ENCODE measurements at places on chromosomes 2 and 18.

- no peak for DNase-seq
Observed at GRCh38 chr2:46229134-46230063, 67.8 kb upstream of the EPAS1 start.

DNA sequence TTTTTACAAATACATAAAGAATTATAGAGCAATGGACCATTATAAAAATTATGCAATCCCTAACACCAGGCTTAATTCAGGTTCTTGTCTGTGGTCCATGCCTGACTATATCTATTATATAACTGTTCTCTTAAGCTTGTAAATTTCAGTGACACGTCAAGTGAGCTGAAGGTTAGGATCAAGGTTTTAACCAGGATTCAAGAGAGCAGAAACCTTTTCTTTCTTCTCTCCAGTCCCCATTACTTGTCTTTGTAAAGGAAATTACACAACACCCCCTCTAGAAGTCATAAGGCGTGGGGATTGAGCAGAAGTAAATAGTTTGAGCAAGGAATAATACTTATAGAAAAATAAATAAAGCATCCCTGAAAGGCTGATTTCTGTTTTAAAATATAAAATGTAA lies 122.0 kb downstream of the ZNF521 start:
- DNase-seq: no peak

DNA sequence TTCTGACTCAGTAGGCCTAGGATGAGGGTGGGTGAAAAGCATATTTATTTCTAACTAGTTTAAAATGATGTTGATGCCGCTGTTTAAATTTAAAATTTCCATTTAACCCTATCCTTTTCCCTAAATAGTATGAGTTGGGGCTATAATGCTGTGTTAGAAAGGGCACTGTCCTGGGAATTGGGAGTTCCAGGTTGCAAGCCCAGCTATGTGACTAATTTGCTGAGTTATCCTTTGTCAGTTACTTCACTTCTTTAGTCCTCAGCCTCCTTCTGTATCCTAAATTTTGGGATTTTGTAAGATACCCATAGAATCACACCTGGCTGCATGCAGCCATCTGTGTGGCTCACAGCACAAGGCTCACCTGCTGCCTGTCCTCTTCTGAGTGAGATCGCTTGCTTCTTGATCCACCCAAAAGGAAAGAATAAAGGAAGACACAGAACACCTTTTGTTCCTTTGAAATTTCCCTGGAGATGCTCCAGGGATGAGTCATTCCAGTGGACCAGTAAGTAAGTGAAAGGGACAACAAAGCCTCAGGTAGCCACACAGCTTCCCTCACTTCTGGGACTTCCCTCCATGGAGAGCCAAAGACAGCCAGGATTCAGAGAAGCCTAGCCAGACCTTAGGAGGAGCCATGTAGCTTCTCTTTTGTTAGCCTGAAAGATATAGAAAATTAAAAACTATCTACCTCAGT lies 97.2 kb downstream of the DTNA start:
- no peak for DNase-seq

GRCh38 chr2:10490806-10491291 lies 42.7 kb upstream of the ODC1 start:
- no peak for DNase-seq

- DNase-seq: no peak
Observed at GRCh38 chr2:67936969-67937368, 125.8 kb downstream of the C1D start.

GRCh38 chr2:78721355-78722033 lies 304.0 kb upstream of the REG3G start:
- DNase-seq: no peak

GRCh38 chr18:66558773-66559172 lies 45.1 kb downstream of the CDH19 start:
- no peak for DNase-seq

- no peak for DNase-seq
Observed at GRCh38 chr2:207041279-207041678, 102.0 kb downstream of the CPO start.

GRCh38 chr18:22682720-22683119 lies 250.4 kb upstream of the RBBP8 start:
- no peak for DNase-seq

DNA sequence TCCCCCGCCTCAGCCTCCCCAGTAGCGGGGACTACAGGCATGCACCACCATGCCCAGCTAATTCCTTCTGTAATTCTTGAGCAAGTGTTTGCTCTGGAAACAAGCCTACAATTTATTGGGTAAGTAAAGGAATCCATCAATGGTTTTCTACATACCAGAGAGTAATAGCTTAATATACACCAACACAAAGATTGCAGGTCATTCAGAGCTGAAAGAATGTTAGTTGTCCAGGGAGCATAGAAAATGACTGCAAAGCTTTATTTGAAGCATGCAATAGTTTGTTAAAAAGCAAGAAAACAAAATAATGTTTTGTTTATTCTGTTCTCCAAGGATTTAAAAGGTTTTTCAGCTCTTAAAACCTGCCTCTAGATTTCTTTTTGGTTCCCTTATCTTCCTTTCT lies 5.6 kb downstream of the IDH1 start:
- no peak for DNase-seq

- DNase-seq: no peak
Observed at GRCh38 chr18:56900195-56901094, 246.4 kb upstream of the BOD1L2 start.

DNA sequence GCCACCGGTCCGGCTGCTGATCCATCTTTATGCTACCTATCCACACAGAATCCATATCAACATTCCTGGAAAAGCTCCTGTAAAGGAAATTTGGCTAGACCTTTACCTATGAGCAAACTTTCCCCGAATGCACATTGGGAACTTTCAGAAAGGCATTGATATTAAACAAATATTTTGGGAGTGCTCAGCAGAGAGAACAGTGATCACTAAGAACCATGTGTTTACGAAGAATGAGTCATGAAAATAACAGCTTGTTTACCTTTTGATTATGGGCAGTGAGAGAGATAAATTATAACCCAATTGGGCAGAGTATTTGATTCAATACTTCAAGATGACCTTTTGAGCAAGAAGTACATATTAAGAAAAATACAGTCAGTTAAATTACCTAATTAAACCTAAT lies 189.7 kb upstream of the CDH2 start:
- DNase-seq: no peak

DNA sequence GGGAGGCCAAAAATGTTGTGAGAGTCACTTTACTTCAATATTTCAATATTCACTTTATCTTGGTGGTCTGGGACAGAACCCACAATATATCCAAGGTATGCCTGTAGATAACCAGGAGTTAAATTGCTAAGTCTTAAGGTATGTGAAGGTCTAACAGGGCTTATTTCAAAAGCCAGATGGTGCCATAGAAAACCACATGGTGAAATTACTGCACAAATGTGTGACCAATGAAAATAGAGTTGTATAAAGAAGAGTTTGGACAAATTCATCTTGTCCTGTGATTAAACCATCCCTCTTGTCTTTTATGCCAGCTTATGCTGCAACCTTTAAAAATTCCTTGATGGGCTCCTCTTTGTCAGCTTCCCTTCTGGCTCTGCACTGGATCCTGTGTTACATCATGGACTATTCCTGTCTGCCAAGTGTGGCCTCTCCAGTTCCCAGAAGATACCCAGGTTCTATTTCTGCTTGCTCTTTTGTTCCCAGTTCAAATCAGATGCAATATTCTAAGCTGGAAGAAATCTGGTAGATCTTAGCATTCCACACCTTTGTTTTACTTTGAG lies 46.8 kb downstream of the ANTXR1 start:
- DNase-seq: no peak

DNA sequence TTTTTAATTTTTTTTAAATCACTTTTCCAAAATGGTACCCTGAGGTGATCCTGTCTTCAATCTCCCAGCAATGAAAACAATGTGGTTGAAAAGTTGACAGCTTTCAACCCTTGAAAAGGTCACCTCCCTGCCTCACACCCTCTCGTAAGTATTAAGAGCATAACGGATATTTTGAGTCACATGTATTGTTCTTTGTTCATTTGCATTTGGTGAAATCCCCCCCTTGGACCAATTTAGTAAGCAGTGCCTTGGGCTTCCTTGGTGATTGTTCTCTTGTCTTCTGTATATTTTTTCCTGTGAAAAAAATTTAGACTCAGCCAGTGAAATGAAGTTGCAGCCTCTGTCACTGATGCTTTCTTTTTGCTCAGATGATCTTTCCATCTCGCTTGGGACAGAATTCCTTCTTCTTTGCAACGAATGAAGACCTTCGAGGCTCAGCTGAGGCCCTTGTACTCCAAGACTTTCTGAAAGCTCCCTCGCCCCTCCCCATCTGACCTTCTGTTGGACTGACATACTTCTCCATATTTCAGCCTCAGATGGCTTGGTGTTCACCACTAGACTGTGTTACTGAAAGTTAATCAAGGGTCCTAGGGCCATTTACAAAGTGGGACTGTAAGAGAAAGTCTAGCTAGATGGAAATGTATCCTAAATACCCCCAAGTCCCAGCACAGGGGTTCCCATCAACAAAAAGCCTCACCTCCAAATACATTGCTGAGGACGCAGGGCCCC lies 158.4 kb downstream of the BCL2 start:
- DNase-seq: no peak

- no peak for DNase-seq
Observed at GRCh38 chr2:112108178-112108832, 29.9 kb upstream of the FBLN7 start.

GRCh38 chr2:233408366-233409285 lies 54.3 kb downstream of the DGKD start:
- no peak for DNase-seq

DNA sequence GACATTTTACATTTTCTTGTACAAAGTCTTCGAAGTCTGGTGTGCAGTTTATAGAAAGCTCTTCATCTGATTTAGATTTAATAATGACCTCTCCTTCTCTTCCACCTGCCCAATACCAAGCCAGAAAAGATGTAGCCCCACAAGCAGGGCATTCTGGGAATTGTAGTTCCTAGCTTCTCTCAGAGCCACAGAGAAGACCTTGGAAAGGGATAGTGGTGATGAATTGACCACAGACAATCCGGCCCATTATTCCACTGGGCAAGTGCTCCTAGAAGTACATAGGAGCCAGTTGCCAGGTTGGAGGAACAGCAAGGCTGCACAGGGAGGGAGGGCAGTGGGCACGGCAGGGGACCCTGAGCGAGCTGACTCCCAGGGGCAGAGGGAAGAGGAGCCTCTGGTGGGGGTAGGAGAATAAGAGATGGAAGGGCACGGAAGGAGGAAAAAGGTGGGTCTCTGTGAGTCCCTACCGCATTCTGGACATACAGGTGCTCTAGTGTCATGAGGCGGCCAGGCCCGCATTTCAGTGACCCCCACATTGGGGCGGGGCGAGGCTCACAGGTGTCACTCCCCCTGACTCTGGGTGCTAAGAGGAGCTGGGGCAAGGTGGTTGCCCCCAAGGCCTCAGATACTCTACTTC lies 152.5 kb upstream of the HAAO start:
- no peak for DNase-seq

GRCh38 chr2:25726522-25726921 lies 53.1 kb upstream of the DTNB start:
- no peak for DNase-seq

DNA sequence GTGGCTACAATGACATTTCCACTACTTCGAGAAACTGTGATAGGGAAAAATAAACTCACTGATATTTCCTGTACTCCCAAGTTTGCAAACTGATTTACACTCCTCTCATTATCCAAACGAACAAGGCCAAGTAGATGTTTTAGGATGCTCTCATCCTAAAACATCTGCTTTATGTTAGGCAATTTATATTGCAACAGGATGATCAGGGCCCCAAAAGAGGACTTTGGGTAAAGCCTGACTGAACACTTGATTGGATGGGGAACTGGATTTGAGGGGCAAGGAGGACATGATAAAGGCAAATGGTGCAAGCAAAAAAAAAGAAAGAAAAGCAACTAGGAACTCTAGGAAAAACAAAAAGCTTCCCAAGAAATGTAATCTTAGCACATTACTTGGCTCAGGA lies 2.1 kb upstream of the HES6 start:
- no peak for DNase-seq

- no peak for DNase-seq
Observed at GRCh38 chr2:240884221-240884620, 11.7 kb downstream of the MAB21L4 start.

- no peak for DNase-seq
Observed at GRCh38 chr2:202152104-202152715, 79.2 kb downstream of the KIAA2012 start.

GRCh38 chr2:11058129-11058528 lies 97.1 kb upstream of the SLC66A3 start:
- no peak for DNase-seq

DNA sequence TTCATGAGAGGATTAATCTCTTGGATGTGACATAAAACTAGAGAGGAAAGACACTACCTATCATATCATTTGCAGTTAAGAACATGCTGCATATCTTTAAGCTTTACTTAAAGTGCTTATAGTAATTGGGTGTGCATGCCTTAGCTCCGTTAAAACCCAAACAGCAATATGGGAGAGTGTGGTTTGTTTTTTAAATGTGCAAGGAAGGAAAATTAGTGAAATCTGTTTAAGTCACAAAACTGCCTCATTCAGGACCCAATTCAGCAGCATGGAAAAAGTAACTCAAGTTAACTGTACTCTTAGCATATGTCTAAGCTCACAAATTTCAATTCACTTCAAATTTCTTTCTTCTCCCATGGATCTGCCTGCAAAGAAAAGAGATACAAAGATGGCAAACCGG lies 182.2 kb downstream of the ARHGAP15 start:
- no peak for DNase-seq

GRCh38 chr2:9113262-9113661 lies 93.3 kb upstream of the ASAP2 start:
- DNase-seq: no peak

All from cortex of kidney (tissue), 1 donor.